ENCODE measurements at places on chromosomes 16 and 17.
A peak's percentile ranks its signal among the peaks of the same experiment; 100 is the strongest.

- DNase-seq, result no peak
Measured at GRCh38 chr16:9027070-9027799, 63.5 kb upstream of the USP7 start.

- no peak for DNase-seq
Measured at GRCh38 chr17:77405867-77406732, 265.3 kb downstream of the SEC14L1 start.

GRCh38 chr17:4849011-4849536, 15.9 kb downstream of the MINK1 start:
- DNase-seq, result no peak

- DNase-seq, result no peak
Measured at GRCh38 chr17:30391534-30391933, 12.8 kb downstream of the CPD start.

GRCh38 chr17:35588196-35588920, 1.2 kb downstream of the AP2B1 start:
- peak; percentile 51 for DNase-seq

- DNase-seq, result no peak
Measured at GRCh38 chr16:4574919-4575705, 19.0 kb downstream of the C16orf96 start.

GRCh38 chr16:14569213-14569612, 60.8 kb downstream of the PARN start:
- DNase-seq, result peak; percentile 31

- DNase-seq, result no peak
Measured at GRCh38 chr17:58617563-58617962, 74.3 kb downstream of the TEX14 start.

GRCh38 chr16:23929856-23930255, 94.1 kb downstream of the PRKCB start:
- no peak for DNase-seq

- peak; percentile 57 for DNase-seq
Measured at GRCh38 chr17:50559674-50560184, 786 bp upstream of the CACNA1G start.

DNA sequence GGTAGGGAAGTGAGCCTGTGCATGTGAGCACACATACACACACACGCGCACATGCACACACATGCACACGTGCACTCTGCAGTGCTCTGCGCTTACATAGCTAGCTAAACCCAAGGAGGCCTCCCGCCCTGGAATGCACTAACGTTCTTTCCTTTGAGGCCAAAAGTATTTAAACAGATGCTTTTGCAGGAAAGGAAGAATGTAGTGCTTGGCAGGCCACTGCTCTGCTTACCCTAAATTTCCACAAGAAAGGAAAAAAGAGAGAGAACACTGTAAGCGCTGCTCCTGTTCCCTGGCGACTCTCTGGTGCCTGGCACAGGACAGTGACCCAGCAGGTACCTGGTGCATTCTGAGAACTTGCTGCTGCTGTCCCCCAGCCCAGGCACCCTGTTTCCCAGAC, 31.3 kb upstream of the MRPS23 start:
- no peak for DNase-seq

DNA sequence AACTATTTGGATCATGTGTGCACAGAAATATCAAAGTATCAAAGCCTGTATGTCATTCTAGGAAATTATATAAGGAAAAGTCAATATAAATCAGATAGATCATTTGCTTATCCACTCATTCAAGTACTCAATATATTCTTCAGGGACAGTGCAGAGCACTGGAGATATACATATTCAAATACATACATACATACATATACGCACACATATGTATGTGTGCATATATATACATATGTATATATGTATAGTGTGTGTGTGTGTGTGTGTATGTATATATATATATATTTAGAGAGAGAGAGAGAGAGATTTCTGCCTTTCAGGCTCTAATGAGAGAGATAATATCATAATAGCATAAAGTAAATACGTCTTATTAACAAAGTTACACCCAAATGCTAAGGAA, 169.2 kb downstream of the PMP22 start:
- no peak for DNase-seq

GRCh38 chr17:68460715-68461114, 3.4 kb upstream of the WIPI1 start:
- DNase-seq, result no peak

DNA sequence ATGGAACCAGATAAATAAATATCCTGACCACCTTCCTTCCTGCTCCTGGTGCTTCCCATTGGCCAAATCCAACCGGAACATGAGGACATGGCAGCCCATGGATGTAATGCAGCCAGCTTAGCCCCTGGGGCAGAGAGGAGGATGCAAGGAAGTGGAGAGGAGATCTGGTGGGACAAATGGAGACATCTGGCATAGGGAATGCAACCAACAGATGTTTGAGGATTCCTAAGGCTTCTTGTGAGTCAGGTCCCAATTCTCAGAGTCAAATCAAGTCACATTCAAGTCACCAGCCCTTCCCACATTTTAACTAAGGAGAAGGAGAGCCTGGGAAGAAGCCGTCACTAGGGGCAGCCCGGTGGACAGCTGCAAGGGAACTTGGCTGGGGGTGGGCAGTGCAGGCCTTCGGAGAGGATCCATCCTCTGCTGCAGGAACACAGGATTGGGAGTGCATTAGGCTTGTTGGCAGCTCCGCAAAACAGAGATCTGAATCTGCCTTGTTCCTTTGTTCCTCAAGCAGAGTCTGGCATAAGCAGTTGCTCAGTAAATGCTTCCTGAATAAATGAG, 62.8 kb upstream of the HS3ST2 start:
- no peak for DNase-seq

- no peak for DNase-seq
Measured at GRCh38 chr16:50102051-50102746, 36.4 kb downstream of the HEATR3 start.

GRCh38 chr16:53129281-53130158, 74.7 kb downstream of the CHD9 start:
- no peak for DNase-seq

- peak; percentile 9 for DNase-seq
Measured at GRCh38 chr16:27718201-27719105, 168.5 kb downstream of the KATNIP start.

GRCh38 chr17:40810494-40810893, 10.7 kb upstream of the KRT28 start:
- DNase-seq, result no peak

DNA sequence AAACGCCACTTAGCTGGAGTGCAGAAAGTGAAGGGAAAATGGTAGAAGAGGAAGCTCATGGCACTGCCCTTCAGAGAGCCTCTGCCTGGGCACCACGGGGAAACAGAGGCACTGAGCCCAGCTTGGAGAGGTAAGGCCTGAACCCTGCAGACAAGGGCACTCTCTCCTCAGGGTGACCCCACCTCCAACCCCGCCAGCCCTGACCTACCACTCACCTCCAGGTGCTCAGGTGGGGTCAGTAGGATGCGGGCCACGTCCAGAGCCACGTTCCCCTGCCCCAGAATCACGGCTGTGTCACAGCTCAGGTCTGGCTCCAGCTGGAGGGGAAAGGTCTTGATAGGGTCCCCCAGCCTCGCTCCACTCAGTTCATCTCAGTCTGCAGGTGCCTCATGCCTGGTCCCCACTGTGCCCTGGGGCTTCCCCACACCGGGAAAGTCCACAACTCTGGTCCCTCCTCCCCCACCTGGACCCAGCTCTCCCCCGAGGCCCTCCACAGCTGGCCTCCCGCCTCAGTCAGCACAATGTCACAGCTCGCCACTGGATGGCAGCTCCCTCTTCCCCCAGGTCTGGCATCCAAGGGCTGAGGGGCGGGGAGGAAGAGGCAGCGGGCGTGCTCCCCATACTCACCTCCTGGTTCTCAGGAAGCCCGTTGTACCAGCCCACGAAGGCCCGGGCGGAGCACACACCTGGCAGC, 6.0 kb upstream of the GRIN2C start:
- DNase-seq, result no peak

DNA sequence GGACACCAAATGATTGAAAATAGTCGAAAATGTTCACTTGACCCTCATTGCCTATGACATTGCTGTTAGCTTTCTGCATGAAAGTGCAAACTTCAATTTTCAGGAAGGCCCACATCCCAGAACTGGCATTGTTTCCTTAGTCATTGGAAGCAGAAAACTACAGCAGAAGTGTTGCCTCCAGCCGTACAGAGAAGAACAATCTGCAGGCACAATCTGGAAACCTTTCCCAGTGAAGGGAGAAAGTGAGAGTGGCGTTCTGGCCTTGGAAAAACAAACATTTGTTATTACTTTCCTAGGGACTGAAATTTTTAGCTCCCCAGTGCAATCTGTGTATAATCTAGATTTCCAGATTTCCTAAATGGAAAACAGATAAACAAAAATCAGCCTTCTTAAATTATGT, 529.5 kb upstream of the RBFOX1 start:
- no peak for DNase-seq

DNA sequence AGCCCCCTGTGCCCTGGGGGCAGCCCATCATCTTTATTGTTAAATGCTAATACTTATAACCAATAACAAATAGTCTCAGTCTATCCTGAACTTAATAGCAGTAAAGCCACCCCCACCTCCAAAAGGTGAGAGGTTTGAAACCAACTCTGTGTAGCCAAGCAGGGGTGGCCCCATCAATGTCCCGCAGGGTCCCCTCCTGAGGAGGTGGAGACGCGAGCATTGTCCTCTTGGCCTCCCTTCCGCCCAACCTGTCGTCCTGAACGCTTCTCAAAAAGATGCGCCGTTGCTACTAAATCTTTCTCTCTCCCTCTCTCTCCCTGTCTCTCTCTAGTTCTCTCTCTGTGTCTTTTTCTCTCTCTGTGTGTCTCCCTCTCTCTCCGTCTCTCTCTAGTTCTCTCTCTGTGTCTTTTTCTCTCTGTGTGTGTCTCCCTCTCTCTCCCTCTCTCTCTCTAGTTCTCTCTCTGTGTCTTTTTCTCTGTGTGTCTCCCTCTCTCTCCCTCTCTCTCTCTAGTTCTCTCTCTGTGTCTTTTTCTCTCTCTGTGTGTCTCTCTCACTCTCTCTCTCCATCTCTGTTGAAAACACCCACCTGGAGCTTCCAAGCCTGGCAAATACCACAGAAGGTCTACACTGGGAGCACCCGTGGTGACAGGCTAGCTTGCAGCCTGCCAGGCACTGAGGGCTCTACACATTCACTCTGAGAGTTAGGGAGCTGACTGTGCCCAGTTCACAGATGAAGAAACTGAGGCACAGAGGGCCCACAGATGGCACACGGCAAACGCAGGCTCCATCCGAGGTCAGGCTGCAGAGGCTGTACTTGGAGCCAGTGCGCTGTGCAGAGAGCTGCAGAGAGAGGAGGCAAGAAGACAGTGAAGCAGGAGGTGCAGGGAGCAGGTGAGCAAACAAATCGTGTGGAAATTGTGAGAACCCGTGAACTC, 185.9 kb downstream of the C16orf95 start:
- no peak for DNase-seq

DNA sequence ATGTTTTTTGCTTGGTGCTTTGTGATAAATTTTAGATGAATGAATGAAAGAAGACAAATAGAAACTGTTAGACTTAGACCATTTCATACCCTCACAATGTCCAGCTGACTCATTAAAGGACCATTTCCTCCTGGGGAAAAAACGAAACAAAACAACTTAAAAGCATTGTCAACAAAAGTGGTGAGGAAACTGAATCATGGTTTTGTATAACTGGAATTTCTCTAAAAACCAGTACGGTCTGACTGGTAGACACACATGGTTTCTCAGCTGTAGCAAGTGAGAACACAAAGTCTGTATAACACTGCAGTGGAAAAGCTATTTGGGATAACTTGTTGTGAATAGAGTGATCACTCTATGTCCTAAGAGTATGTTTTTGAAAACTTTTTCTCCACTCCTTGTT, 5.3 kb upstream of the DDX52 start:
- no peak for DNase-seq

DNA sequence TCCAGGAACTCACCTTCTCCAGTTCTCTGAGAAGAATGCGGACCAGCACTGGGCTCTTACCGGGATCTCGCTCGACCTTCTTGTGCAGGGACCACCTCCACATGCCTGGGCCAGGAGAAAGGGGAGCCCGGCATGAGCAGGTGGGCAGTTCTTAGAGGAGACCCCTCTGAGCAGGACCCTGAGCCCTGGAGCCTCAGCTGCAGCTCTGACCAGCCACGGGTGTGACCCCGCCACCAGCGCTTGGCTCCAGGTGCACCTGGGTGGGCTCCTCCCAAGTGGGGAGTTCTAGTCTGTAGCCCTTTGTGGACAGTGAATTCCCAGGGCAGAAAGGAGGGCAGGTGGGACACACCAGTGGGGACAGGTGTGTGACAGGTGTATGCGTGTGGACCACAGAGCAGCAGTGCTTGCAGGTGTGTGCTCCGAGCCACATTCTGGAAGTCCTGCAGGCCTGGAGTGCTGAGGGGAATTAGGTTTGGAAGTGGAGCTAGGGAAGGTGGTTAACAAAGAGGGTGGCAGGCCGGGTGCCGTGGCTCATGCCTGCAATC, 28.9 kb downstream of the PIK3R6 start:
- DNase-seq, result no peak

DNA sequence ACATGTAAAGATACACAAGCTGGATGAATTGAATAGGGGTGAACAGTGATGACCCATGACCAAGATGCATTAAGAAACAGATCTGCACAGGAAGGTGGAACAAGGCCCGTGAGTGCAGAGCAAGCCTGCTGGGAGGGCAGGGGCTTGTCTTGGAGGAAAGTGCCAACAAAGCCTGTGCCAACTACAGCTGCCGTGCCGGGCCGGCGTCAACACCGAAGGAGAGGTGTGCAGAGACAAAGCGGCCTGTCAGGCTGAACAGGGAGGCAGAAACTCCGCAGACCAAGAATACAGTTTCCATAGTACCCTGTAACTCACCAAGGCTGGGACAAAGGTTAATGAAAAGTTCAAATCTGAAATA, 46.7 kb downstream of the ANKRD11 start:
- DNase-seq, result no peak

GRCh38 chr17:14294876-14295275, 6.0 kb upstream of the HS3ST3B1 start:
- no peak for DNase-seq

All from hematopoietic multipotent progenitor cell treated with erythropoietin and hydrocortisone succinate and interleukin-3 and kit ligand, for 8 days (in vitro differentiated cells).